ENCODE measurements at places on chromosomes 5 and 9.
A peak's percentile ranks its signal among the peaks of the same experiment; 100 is the strongest.

DNA sequence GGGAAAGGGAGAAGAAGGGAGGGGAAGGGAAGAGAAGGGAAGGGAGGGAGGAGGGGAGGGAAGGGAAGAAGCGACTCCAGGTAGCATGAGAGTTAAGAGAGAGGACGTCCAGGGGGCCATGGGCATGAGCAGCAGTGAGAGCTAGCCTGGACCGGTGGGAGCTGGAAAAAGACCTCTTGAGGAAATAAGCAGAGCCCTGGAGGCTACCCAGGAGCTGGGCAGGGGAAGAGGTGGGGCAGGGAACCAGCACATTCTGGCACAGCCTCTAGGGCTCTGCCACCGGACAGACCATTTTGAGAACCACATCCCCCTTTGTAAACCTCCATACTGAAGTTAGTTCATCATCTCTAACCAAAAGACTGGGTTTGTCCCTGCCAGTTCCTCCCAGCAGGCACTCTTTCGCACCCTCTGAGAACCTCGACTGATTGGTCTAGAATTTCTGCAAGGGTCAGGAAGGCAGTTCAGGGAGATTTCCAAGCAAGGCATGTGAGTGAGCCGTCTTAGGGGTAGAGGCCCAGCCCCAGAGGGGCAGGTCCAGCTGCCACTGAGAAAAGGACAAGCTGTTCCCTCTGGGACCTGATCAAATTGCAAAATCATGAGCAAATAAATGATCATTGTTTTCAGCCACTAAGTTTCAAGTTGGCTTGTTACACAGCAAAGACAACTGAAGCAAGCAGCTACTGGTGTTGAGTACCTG lies 11.6 kb downstream of the NAIF1 start:
- no peak for DNase-seq

DNA sequence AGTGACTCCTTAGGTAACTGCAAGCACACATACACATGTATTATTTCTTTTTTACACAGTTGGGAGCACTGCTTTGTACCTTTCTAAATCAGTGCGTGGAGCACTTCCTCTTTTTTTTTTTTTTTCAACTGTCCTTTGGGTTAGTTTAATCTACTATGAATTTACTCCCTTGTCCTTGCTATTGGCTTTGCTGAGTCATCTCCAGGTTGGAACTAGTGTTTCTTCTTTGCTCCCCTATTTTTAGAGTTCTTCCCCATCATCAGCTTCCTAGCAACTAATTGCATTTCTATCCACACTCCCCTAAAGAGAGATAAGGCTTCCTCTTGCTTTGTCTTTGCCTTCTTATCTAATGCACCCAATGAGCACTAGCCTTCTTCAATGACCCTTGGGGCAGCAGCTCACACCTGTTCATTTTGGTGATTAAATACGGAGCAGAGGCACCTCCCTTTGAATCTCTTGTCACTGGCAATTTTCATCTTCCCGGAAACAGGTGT lies 24.3 kb downstream of the S100Z start:
- DNase-seq = no peak

DNA sequence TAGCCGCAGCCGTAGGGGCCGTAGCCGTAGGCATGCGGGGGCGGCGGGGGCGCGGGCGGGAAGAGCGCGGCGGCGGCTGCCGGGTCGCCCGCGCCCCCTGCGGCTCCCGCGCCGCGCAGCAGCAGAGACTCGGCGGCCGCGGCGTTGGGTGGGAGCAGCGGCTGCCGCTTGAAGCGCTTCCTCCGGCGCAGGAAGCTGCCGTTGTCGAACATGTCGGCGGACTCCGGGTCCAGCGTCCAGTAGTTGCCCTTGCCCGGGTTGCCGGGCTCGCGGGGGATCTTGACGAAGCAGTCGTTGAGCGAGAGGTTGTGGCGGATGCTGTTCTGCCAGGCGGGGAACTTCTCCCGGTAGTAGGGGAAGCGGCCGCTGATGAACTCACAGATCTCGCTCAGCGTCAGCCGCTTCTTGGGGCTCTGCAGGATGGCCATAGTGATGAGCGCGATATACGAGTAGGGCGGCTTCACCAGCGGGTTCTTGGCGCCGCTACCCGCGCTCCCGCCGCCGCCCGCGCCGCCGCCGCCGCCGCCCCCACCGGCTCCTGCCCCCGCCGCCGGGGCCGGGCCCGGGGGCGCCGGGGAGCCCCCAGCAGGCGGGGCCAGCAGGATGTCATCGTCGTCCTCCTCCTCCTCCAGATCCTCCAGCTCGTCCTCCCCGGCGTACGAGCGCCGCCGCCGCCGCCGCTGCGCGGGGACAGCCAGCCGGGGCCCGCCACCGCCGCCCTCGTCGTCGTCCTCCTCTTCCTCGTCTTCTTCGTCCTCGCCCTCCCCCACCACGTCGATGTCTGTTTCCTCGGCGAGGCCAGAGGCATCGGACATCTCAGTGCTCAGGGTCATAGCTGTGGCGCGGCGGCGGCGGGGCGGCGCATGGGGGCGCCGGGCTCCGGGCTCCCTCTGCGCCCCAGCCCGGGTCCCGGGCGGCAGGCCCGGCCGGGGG lies 781 bp downstream of the FOXD1 start:
- DNase-seq = peak; percentile 70

DNA sequence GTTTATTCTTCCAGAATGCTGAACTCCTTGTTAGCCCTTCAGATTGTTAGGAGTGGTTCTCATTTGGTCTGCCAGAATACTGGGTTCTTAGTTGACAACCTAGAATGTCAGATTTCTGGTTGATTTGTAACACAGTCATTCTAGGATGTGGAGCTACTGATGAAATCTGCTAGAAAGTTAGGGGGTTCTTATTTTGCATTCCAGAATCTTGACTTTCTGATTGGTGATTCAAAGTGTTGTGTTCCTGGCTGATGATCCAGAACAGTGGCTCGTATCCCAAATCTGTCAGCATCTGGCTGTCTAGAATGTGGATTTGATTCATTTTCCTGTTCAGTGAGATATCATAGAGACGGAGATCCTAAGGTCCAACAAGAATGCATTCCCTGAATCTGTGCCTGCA lies 21.9 kb downstream of the PTGS1 start:
- DNase-seq = no peak

- DNase-seq = no peak
Measured at GRCh38 chr5:151037561-151038411, 17.4 kb downstream of the GPX3 start.

DNA sequence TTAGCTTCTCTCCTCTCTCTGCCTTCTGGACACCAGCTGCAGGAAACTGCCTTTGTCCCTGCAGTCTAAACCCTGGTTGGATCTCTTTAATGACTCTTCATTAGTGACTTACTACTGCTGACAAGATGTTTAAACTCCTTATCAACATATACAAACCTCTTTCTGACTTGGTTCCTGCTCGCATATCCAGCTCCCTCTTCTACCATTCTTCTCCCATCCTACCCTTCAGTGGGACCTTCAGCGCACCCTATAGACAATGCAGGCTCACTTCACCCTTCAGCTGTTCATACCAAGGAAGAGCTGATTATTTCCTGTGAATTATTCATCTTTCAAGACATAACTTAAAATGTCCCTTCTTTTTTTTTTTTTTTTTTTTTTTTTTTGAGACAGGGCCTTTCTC lies 436.5 kb downstream of the KIAA0825 start:
- peak; percentile 36 for DNase-seq

GRCh38 chr9:124496075-124496449 lies 11.1 kb downstream of the NR5A1 start:
- DNase-seq = no peak

DNA sequence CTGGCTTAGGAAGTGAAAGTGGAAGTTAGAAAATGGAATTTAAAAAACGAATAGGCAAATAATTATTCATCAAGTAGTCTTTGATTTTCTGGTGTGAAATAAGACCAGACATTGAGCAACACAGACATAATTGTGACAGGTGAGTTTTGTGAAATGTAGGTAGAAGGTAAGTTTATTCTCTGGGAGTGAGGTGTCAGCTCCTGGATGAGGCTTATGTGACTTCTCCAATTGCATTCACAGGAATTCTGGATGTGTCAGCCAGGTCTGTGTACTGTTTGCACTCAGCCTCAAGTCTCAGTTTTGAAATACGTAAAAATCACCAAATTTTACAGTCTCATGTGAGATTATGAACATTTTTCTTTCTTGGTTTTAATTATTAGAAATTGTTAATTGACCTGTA lies 537.6 kb downstream of the CETN3 start:
- DNase-seq = peak; percentile 71

DNA sequence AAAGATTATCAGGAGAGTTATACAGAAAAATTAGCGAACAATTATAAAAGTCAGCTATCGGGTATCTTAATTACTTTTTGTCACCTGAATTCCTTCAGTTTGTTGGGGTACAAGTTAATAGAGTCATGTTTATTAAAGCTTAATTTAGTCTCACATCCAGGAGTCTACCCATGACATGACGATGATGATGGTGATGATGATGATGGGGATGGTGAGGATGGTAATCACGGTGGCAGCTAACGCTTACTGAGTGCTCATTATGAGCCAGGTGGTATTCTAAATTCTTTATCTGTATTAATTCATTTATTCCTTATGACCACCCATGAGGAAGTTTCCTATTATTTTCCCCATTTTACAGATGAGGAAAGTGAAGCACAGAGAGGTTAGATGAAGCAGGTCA lies 208.6 kb upstream of the KIF2A start:
- DNase-seq = no peak

- no peak for DNase-seq
Measured at GRCh38 chr9:13140843-13141592, 138.5 kb downstream of the MPDZ start.

GRCh38 chr9:21919377-21920362 lies 74.5 kb downstream of the CDKN2A start:
- DNase-seq = peak; percentile 66

DNA sequence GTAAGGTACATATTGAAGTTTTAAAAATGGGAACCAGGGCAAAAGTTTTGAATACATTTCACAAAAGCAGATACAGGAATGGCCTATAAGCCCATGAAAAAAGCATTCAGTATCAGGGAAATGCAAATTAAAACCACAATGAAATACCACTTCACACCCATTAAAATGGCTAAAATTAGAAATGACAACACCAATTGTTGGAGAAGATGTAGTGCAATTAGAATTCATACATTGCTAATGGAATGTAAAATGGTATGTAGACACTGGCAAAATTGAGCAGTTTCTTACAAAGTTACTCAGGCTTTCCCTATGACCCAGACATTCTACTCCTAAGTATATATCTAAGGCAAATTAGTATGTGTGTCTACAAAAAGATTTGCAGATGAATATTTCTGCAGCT lies 34.2 kb downstream of the CDC14B start:
- no peak for DNase-seq

DNA sequence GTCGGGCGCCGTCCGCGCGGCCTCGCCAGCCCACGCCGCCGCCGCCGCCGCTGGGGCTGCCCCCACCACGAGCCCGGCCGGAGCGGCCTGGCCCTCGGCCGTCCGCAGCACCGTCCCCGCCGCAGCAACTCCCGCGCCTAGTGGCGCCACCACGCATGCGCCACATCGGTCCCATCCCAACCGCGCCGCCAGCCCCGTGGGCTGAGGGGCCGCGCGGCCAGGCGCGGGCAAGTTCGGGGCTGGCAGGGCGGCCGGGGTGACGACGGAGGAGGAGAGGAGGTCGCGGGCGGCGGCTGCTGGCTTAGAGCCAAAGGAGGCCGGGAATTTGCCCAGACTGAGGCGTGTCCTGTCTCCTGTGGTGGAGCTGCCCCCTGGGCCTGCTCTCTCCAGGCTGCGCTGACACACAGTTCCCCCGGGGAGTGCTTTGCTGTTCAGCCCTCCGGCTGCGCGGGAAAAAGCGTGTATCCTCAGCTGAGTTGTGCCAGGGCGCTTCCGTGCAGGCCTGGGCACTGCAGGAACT lies at the start of gene TUSC1:
TSS of gene TUSC1 (minus strand) at position 298 of the 520 bp plus-strand sequence. CDS start at position 166, 132 bp downstream.
- peak; percentile 90 for DNase-seq

GRCh38 chr5:171299228-171299627 lies 9.8 kb upstream of the TLX3 start:
- DNase-seq = no peak

- no peak for DNase-seq
Measured at GRCh38 chr5:43123887-43124286, 3.2 kb downstream of the ZNF131 start.

All from epithelial cell of esophagus (primary cell).